AG09319 (cell line): ENCODE measurements at places on chromosomes 16 and 17.

GRCh38 chr16:12319428-12320035, 343.0 kb downstream of the SNX29 start:
- no peak for DNase-seq

DNA sequence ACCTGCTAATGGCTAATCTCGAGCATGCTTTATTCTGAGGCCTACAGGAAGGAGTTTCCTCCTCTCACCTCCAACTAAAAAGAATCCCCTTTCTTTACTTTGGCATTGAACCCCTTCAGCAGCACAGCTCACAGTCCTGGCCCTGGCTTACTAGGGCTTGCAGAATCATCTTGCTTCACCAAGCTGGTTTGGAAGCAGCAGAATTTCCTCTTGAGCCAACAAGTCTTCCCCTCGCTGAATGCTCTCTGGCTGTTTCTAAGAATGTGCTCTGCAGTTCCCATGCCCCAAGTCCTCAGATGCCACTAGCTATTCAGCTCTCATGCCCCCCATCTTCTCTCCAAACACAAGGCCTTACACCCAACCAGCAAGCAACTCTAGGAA, 271.2 kb downstream of the NTN1 start:
- DNase-seq = no peak

DNA sequence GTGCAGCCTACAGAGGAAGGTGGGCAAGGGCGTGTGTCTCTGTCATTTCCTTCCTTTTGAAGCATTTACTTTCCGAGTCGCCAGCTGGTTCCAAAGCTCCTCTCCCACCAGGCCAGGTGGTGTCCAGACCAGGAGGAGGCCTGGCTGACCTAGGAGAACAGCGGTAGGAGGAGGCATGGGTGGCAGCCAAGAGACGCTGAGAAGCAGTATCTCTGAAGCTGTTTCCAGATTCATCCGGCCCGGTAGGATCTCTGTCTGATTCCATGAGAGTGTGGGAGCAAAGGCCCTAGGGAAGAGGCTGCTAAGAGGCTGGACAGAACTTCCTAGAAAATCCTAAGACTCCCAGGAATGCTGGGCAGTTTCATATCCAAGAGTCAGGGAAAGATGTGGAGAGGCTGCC, 20.3 kb downstream of the MEOX1 start:
- DNase-seq = no peak

DNA sequence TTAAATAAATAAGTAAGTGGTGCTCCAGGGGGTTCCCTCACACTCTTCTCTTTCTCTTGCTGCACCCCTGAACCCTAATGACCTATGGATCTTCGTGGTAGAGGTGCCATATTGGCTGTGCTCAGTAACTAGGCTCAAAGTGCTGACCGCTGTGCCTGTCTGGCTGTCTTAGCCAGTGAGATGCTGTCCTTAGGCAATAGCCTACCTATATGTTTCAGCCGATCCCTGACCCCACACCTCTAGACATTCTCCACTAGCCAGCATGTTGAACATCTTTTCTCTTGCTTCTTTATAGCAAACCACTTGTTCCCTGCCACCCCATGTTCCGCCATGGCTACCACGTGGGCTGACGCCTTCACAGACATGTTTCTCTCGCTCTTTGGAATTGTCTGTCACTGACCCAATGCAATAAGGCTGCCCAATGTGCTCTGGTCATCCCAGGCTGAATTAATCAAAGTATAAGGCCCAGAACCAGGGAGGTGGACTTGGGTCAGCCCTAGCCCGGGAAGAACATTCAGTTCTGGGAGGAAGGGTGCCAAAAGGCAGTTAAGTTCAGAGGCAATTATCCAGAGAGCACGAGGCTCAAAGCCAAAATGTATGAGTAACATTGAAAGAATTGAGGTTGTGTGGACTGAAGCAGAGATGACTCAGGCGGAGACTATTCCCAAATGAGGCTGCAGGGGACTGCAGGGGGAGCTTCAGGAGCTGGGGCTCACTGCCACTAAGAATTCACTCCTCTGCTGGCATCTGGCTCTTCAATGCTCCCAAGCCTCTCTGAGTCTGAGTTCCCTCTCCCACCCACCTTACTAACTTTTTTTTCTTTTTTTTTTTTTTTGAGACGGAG, 28.7 kb upstream of the TNRC6A start:
- DNase-seq = peak; percentile 94

DNA sequence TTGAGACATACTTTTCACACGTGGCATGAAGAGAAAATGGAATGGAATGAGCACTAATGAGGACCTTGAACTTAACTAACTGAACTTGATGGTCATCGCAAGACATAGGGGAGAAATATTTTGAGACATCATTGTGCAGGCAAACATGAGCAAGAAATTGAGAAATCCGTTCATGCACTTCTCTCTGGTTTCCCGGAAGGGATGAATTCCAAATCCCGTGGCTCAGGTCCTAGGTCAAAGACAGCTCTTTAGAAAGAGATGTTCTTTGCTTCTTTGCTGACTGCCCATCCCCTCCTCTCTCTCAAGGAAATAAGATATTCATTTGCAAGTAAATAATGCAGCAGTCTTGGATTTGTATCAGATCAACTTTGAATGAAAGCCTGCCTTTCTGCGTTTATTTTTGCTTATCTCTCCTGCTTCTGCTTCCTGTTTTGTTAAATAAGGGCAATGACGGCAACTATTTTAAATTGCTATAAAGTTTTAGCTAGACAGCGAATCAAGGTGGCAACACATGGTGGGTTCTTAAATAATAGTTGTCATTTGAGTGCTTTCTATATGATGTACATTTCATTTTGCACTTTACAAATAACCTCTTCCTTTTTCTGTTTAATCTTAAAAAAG, 657.8 kb downstream of the MAF start:
- DNase-seq = no peak

DNA sequence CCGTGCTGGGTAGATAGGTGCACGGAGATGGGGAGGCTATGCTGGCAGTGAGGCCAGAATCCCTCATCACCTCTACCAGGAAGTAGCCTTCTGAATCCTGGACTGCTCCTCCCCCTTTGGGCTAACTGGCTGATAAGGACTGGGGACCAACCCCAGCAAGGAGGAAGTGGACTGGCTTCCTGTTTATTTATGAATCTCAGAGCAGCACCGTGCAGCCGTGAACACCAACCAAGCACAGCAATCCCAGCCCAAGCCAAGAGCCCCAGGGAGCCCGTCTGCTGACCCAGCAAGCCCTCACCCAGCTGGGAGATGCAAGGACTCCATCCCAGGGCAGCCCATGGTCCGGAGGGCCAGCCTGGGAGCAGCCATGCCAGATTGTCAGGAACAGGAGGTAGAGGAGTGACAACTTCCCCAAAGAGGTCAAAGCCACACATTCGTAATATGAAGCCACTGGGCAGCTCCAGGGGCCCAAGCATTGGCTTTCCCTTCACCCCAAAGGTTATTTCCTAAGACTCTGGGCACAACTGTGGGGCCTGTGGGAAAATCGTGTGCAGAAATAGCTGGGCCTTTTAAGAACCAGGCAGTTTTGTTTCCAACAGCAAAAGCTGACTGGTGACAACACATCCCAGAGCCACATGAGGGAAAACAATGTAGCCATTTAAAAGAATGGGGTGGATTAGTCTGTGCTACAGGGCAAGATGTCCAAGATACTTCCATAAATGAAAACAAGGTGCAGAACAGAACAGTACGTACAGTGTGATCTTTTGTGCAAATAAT, 23.9 kb downstream of the PHB1 start:
- DNase-seq = no peak

DNA sequence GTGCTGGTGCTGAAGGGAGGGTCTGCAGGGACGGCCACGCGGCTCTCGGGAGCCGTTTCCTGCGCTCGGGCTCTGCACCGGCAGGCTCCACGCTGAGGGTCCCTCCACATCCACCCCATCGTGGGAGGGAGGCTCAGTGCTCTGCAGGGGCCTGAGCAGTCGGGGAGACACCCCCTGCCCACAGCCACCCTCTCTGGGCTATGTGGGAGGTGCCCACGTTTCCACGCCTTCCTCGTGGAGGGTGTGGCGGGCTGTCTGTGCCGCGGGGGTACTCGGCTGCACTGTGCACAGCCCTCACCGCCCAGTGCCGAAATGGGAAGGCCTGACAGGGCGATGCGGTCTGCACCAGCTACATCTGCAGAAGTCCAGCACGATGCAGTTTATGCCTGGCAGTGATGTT, 25.5 kb upstream of the ZNF750 start:
- DNase-seq = no peak

GRCh38 chr16:87560428-87561199, 41.7 kb upstream of the JPH3 start:
- no peak for DNase-seq

- no peak for DNase-seq
These were observed 169.1 kb downstream of the WSCD1 start for GRCh38 chr17:6239241-6239798.

DNA sequence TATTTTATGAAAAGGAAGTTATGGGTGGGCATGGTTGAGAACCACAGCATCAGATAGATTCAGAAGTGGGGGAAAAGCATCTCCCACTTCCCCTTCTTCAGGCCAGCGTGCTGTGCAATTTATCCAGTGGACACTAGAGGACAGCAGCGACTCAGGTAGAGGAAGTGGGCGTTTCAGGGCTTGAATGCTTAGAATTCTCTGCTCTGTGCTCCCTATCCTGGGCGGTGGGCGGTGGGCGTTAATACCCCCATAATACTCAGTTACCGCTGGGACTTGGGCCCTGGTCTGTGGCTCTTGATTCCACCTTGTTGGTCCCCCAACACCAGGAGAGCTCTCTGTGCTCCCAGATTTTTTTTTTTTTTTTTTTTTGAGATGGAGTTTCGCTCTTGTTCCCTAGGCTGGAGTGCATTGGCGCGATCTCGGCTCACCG, 3.7 kb upstream of the LYZL6 start:
- DNase-seq = no peak

DNA sequence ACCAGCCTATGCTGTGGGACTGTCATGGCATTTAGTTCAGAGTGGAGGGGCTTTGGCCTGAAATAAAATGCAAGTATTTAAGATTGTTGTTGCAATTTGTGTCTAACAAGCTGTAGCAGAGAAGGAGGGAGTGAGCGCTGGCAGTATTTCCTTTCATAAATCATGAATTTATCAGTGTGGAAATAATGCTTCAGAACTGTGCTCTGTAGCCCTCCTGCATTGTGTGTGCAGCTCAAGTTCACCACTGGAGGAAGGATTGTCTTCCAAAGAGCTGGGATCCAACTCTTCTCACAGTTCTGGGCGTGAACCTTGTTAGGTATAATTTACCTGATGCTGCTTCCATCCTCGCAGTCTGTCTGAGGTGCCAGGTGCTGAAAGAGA, 15.1 kb downstream of the SNX11 start:
- no peak for DNase-seq

DNA sequence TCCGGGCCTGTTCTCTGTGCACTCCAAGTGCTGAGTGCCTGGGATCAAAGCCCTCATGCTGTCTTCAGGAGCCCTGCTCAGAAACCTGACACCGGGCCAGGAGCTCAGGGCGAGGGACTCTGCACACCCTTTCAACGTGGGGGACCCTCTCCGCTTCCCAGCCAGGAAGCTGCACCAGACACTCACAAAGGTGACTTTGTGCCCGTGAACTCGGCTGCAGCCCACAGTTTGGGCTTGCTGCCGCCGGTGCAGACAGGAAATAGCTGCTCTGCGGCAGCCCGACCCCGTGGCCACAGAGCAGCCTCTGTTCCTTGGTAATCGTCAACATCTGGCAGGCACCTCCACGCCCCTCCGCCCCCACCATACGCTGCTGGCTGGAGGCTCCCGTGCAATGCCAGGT, 93.4 kb upstream of the METRNL start:
- DNase-seq = no peak

- DNase-seq = no peak
These were observed 4.3 kb downstream of the ALDOA start for GRCh38 chr16:30069611-30070462.

DNA sequence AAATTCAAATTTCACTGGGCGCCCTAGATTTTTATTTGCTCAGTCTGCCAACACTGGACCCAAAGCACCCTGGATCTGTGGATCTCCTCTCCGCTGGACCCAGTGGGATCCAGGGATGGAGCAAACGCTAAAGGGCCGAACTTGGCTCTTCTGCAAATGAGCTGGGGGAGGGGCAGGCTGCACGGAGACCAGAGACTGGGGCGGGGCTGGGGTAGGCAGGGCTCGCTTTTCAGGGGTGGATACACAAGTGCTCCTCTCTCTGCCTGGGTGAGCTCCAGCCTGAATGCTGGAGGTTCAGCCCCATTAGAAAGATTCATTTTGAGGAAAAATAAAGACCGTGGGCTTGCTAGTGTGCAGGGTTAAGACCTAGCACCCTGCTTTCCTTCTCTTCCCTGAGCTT, 8.9 kb downstream of the CBX4 start:
- DNase-seq = no peak

GRCh38 chr17:49061524-49061943, 64.3 kb downstream of the IGF2BP1 start:
- no peak for DNase-seq

GRCh38 chr17:50199803-50200456, 1.5 kb downstream of the COL1A1 start:
- DNase-seq = peak; percentile 93

DNA sequence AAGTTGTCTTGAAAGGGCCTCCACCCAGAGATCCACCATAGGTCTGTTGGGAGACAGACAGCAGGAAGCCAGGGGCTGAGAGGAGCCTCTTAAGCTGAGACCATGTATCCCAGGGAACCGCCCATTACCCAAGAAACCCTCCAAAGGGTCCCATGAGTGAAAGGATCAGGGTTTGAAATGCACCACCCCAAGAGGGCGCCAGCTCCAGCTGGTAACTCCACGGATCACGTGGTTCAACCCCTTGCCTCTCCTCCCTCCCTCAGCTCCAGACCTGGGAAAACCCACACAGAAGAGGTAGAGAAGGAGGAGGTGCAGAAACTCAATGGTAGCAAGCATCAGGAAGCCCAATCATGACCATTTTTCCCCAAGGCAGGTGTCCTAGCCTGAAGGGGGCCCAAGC, 148.7 kb downstream of the AIPL1 start:
- DNase-seq = no peak

DNA sequence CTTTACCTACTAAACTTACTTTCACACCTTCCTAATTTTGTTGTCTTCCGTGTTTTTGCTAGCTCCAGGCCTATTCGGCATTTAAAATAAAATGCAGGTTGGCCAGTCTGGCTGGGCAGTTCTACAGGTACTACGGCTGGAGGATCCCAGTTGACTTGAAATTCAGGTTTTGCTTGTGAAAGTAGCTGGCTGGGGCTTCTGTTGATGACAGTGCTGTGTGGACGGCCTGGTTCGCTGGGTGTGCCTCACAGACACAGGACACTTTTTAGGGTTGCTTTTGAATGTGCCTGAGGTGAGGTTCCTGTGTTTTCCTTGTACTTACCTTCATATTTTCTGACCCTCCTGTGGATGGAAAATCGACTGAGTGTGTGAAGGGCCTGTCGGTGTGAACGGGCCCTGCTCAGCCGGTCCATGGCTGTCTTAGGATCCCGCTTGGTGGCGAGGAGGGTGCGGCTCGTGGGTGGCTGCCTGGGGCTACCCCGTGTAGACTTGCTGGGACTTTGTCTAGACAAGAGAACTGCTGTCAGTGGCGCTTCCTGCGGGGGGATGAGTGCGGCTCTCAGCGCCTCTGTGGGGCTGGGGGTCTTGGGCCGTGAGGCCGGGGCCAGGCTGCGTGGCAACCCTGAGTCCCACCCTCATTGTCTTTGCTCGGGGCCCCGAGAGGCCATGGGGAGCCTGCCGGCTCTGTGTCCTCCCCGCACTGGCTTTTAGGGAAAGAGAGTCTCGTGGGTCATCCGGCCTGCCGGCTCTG, 18.7 kb upstream of the ZNF750 start:
- DNase-seq = no peak

- DNase-seq = no peak
These were observed 35.9 kb downstream of the NACA2 start for GRCh38 chr17:61555127-61555566.
